ENCODE measurements at places on chromosomes 3 and 15. TPM values are rescaled to one million over a fixed set of nuclear protein-coding genes. Genes with fewer than 3 reads are reported as not detected.
A peak's percentile ranks its signal among the peaks of the same experiment; 100 is the strongest.

DNA sequence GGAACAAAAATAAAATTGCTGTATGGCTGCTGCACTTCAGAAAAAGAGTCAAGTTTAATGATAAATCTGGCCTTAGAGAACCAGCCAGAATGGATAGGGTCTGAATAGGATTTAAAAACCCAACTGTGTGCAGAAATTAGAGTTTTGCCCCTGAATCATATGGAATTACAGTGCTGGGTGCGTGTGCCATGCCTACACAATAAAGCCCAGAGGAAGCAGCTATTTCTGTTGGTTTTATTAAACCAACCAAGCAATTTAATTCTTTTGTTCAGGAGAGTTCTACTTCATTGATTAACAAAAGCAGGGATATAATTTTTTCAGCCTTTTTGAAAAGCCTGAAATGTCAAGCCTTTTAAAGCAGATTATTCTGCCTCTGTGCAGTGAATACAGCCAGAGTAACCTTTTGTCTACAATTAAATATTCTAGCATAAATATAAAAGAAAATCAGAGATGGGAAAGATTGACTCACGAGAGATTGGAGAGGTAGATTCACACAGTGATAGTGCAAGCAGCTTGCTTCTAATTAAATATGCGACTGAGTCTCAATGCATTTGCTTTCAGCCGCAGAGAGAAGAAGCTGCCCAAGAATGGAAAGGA is 66.7 kb upstream of the DNAJC19 start:
- H3K27ac ChIP-seq = no peak overlapping the region
- no peak overlapping the region for H3K4me3 ChIP-seq
- H3K4me1 ChIP-seq = no peaks in the 10 kb centered on the region
- no peak for DNase-seq
- no peaks in the 10 kb centered on the region for H3K36me3 ChIP-seq

GRCh38 chr15:28943146-28943545 is 57.4 kb downstream of the APBA2 start:
- H3K27me3 ChIP-seq = no peaks in the 10 kb centered on the region
- H3K4me3 ChIP-seq = no peak overlapping the region
- H3K27ac ChIP-seq = no peak overlapping the region
- peak; percentile 26 for DNase-seq
- no peaks in the 10 kb centered on the region for H3K36me3 ChIP-seq

GRCh38 chr3:32857921-32858320 is 40.1 kb downstream of the TRIM71 start:
- no peak for DNase-seq
- H3K36me3 ChIP-seq = no peaks in the 10 kb centered on the region
- H3K27me3 ChIP-seq = no peaks in the 10 kb centered on the region
- no peaks in the 10 kb centered on the region for H3K4me1 ChIP-seq
- H3K4me3 ChIP-seq = no peak overlapping the region

DNA sequence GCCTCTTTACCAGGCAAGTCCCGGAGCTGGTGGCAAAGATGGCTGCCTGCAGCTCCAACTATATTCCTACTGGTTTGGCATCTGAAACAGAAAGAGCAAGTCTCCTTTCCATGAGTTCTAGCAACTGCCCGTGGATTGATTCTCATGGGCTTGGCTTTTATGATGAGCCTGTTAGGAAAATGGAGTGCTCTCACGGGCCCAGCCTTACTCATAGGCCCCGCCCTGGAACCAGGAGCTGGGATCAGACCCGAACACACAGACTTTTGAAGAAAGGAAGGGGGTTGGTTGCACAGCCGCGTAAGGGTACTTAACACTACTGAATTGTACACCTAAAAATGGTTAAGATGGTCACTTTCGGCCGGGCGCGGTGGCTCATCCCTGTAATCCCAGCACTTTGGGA is 2.9 kb downstream of the NRROS start:
- H3K27ac ChIP-seq = no peak overlapping the region
- DNase-seq = no peak
- H3K4me3 ChIP-seq = no peak overlapping the region

Gene LEKR1
- not detected for total RNA-seq
